ENCODE measurements at places on chromosomes 4 and X.

- no peak for DNase-seq
These were observed 45.4 kb upstream of the PGM2 start for GRCh38 chr4:37781131-37781455.

GRCh38 chr4:89784686-89785231 is 52.2 kb downstream of the SNCA start:
- DNase-seq = no peak

- peak; percentile 10 for DNase-seq
These were observed 653 bp downstream of the HHIP start for GRCh38 chr4:144646523-144647094.

GRCh38 chr4:152723236-152723635 is 43.4 kb upstream of the TMEM154 start:
- DNase-seq = no peak

- no peak for DNase-seq
These were observed 197.1 kb downstream of the PALLD start for GRCh38 chr4:168693750-168694490.

GRCh38 chrX:153719701-153720100 is 4.5 kb downstream of the BCAP31 start:
- no peak for DNase-seq

GRCh38 chr4:183435803-183436202 is 8.6 kb upstream of the CDKN2AIP start:
- DNase-seq = no peak

DNA sequence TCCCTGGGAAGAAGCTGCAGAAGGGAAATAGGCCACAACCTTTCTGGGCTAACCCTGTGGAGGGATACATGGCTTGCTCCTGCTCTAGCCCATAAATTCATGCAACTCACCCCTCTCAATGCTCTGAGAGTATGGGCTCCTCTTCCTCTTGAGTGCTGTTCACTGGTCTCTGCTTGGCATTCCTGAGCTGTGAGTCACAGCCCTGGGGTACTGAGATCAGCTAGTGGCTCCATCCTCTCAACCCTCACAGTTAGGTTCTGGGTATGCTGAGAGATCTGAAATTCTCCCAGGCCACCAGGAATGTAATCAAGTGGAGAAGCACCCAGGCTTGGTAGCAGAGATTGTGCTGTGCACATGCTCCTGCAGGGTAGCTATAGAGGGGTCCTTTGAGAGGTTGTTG is 60.6 kb upstream of the SPANXN2 start:
- no peak for DNase-seq

DNA sequence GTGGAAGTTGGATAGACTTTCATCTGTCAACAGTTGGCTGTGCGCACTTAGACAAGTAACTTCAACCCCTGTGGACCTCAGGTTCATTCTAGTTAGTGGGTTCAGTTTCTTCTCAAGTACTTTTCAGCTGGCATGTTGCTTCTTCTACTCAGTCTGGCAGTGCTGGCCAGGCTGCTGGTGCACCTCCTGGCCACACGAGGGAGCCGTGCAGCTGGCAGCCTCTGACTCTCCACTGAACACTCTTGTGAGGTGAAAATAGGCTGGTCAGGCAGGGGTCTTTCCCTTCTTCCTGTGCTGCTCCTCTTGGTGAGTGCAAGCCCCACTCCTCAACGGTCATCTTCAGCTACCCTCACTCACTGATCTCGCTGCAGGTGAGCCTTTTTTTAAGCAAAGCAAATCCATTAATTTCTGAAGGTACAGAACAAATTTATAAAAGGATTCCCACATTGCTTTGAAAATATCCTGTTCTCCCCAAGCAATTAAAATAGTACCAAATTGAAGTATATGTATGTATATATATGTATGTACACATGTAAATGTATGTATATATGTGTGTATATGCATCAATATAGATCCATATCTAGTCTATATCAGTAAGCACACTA is 30.6 kb downstream of the LONRF3 start:
- DNase-seq = peak; percentile 46

- no peak for DNase-seq
These were observed 2082.8 kb upstream of the TENM3 start for GRCh38 chr4:180160195-180160983.

- no peak for DNase-seq
These were observed 27.4 kb upstream of the TMPRSS11B start for GRCh38 chr4:68272860-68273259.

DNA sequence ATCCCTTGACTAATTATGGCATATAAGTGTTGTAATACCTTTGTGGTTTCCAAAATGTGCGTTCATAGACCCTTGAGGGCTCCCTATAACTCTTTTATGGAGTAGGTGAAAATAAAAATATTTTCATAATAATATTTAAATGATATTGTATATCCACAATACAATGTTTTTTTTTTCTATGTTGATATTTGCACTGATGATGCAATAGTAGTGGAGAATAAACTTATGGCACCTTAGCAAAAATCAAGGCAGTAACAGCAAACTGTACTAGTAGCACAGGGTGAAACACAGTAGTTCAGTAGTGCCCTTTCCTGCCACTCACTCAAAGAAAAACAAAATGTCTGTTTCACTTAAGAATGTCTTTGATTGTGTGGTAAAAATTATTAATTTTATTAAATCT is 465.3 kb downstream of the C4orf33 start:
- no peak for DNase-seq

GRCh38 chrX:153696100-153696499 is 8.4 kb downstream of the SLC6A8 start:
- no peak for DNase-seq

DNA sequence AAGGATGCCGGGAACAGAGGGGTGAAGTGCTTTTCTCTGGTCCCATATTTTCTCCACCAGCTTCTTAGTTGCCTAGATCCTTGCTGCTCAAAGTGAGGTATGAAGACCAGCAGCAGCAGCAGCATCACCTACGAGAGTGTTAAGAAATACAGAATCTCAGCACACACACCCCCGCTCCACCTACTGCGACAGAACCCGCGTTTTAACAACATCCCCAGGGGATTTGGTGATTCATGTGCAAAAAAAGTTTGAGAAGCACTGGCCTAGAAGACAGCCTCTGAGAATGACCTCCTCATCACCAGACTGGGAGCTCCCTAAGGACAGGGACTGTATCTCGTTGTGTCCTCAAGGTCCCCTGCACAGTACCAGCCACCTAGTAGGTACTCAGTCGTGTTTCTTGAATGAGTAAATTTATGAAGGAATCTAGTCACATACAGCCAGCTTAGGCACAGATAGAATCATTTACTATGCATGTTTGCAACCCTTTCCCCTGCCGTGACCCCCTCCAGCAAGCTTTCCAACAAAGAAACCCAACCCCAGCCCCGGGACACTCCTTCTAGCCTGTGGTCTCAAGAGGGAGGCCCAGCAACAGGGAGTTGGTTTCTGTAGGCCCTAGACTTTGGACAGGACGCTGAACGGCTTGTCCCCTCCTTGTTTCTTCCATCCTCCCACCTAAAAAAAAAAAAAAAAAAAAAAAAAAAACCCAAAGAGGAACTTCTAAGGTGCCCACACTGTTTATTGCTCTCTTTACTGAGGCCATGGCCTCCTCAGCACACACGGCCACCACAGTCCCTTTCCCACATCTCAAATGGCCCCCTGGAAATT is 21.5 kb downstream of the RTL5 start:
- DNase-seq = no peak

DNA sequence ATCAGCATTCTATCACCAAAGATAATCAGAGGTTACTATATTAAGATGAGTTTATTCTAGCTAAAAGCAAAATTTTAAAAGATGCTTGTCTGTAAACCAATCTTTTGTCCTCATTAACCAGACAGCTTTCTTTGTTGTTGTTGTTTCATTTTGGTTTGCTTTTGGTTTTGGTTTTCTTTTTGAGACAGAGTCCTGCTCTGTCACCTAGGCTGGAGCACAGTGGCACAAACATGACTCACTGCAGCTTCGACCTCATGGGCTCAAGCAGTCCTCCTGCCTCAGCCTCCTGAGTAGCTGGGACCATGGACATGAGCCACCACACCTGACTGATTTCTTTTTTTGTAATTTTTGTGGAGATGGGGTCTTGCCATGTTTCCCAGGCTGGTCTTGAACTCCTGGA is 102.9 kb downstream of the COX18 start:
- DNase-seq = no peak

- DNase-seq = no peak
These were observed 20.5 kb downstream of the IQSEC2 start for GRCh38 chrX:53260836-53261235.

DNA sequence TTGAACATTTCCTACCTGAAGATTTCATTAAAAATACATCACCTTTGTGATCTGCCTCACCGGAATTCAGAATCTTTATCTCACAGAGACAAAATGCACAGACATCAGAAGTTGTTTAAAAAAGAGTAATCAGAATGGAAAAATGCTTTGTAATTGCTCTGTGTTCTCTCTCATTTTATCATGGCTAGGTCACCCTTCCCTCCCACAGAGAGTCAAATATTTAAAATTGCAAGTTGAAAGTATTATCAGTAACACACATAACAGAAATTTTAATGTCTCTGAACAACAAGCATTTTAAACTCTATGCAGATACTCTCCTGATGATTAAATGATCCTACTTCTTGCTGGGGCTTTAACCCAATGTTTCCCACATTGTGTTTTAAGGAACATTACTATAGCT is 362.0 kb downstream of the CBLL2 start:
- DNase-seq = no peak

GRCh38 chr4:53653484-53654053 is 62.3 kb upstream of the LNX1 start:
- DNase-seq = no peak

GRCh38 chr4:121122661-121123060 is 41.5 kb downstream of the TNIP3 start:
- no peak for DNase-seq

- DNase-seq = no peak
These were observed 6.5 kb downstream of the TEX13D start for GRCh38 chrX:124338733-124339514.

GRCh38 chrX:12197030-12197429 is 58.8 kb downstream of the FRMPD4 start:
- no peak for DNase-seq

- no peak for DNase-seq
These were observed 8.5 kb downstream of the HTT start for GRCh38 chr4:3082925-3083515.

- DNase-seq = no peak
These were observed 15.9 kb downstream of the SH3TC1 start for GRCh38 chr4:8215001-8215427.

GRCh38 chr4:169566021-169566818 is 46.2 kb downstream of the NEK1 start:
- DNase-seq = no peak

- no peak for DNase-seq
These were observed 176.9 kb downstream of the ZIC3 start for GRCh38 chrX:137742846-137743245.

- DNase-seq = no peak
These were observed 7.6 kb downstream of the KLF3 start for GRCh38 chr4:38671592-38671940.

DNA sequence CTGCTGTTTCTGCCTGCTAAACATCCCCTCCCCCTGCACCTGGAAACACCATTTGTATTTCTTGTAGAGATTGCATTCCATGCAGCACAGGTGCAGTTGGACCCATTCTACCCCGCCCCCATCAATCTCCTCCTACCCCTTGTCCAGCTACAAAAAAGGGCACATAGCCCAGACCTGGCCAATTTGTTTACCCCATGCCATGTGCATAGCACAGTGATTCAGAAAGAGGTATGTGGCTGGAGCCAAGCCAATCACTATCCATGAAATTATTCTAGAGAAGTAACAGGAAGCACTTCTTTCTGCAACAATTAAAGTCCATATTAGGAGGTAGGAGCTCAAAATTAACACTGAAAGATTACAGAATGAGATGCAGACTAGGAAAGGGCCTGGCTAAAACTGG is 20.2 kb upstream of the TMEM184C start:
- no peak for DNase-seq

DNA sequence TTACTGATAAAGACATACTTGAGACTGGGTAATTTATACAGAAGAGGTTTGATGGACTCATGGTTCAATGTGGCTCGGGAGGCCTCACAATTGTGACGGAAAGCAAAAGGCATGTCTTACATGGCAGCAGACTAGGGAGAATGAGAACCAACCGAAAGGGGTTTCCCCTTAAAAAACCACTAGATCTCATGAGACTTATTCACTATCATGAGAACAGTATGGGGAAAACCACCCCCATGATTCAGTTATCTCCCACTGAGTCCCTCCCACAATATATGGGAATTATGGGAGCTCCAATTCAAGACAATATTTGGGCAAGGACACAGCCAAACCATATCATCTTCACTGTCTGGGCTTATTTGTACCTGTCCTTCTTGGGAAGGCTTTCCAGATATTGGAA is 22.8 kb upstream of the MUC7 start:
- no peak for DNase-seq

GRCh38 chr4:34181311-34181841 is 2062.9 kb downstream of the ARAP2 start:
- no peak for DNase-seq

DNA sequence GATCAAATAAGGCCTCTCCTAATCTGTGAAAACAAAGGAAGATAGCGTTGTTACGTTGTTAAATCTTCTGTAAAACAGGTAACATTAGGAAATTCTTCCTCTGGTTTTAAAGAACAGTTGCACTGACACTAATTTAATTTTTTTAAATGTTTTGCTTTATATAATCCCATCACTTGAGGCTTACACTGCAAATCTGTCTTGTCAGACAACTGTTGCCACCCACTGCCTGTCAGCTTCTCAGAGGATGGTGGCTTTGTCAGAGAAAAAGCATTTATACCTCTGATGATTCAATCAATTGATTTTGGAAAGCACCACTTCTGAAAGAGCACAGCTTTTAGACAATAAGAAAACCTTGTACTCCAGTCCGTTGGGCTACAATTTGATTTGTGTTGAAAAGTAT is 799.1 kb downstream of the FSTL5 start:
- no peak for DNase-seq

GRCh38 chr4:140374130-140374477 is 658 bp downstream of the SCOC start:
- DNase-seq = no peak

DNA sequence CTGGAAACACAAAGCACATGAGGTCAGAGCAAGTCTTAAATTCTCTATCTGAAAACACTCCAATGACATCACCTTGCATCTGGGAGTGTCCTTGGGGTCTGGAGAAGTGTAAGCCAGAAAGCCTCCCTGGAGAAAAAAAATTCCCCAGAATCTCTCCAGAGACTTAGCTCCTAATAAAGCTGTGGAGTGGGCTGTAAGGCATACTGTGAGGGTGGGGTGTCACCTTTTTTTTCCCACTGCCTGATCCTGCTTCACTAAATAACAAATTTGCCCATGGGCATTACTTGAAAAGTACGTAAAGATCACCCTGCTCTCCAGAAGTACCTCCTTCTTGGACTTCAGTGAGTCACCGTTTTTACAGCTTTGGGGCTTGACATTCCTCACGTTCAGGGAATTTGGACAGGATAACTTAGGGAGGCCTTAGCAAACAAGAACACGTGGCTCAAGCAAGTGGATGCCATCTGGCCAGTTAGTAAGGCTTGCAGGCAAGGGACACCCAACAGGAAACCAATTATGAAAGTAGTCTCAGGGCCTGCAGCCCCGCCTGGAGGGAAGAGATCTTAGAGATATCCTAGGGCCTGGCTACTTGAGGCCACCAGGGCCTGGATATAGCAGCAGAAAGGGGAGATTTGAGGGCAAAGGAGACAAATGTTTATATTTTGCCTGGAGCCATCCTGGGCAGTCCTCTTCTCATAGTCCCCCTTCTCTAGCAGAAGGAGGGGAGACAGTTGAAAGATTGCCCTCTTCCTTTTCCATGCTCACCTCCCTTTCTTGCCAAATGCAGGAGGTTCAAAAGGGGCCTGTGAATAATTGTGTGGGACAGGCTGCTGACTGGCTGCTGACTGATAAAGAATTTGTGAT is 60.1 kb upstream of the PLAC1 start:
- DNase-seq = no peak

GRCh38 chr4:151614561-151614960 is 146.2 kb downstream of the GATB start:
- no peak for DNase-seq

Measured in activated naive CD8-positive, alpha-beta T cell treated with anti-CD3 and anti-CD28 coated beads, Interleukin-2, amount 50 U/mL, for 24 hours (primary cell).